Head of caudate nucleus (tissue), 42 donors: ENCODE measurements at places on chromosomes 12 and 14.
A peak's percentile ranks its signal among the peaks of the same experiment; 100 is the strongest.

- no peak for DNase-seq
Measured at GRCh38 chr14:92473261-92473968, 40.2 kb upstream of the RIN3 start.

DNA sequence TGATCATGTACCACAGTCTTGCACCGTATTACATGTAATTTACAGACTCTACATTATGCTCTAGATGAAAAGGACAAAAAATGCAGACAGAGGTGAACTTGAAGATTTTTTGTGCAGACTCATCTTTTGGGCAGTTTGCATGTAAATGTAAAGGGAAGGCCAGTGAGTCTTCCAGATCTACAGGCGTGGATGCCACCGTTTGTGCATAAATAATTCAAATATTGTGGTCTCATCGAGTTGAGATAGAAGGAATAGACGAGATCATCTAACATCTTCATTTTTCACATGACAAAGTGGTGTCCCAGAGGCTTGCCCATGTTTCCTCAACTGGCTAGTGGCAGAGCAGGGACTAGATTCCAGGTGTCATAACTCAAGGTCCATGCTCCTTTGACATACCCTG lies 125.2 kb downstream of the ALX1 start:
- DNase-seq: no peak

GRCh38 chr14:94768521-94769390 lies 1.2 kb downstream of the GSC start:
- DNase-seq: no peak

GRCh38 chr12:100186071-100186470 lies 14.5 kb upstream of the ACTR6 start:
- DNase-seq: no peak

GRCh38 chr14:68362846-68363245 lies 430.0 kb downstream of the ZFP36L1 start:
- no peak for DNase-seq

DNA sequence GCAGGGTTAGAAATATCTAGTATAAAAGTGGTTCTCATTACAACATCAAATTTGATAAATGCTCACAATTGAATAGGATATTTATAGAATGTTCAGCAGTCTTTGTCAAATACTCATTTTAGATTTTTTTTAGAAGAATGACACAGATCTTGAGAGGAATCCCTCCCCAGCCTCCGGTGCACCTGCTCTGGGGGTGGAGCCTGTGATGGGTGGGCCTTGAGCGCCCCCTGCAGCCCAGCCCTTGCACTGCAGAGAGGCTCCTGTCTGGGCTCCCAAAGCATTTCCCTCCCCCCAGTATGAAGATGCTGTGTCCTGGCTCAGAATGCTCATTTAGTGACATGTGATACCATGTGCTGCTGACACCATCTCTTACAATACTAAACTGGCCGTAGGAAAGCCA lies 792.3 kb downstream of the TMEM121 start:
- no peak for DNase-seq

- no peak for DNase-seq
Measured at GRCh38 chr14:31568671-31569070, 7.5 kb downstream of the NUBPL start.

DNA sequence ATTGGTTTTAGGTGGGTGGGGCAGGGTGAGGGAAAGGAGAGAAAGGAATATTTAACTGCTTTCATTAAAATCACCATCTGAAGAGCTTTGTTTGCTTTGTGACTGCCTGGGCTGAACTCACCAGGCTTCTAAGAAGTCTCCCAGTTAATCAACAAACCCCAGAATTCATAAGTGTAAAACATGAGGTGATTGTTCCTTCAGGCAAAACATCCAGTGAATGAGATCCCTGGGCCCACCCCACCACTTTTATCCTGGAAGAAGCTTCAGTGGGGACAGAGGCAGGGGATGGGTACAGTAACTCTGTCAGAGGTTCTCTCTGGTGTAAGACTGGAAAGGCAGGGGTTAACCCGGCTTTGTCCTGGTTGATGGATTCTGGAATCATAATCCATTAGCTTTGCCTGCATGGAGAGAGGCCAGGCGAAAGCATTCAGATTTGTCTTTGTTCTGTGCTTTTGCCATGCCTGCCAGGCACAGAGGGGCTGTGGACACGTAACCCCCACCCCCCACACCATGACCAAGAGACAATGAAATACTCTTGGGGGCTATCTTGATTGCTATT lies 16.7 kb downstream of the PDE1B start:
- DNase-seq: no peak

GRCh38 chr12:64995816-64996215 lies 125.3 kb downstream of the WIF1 start:
- no peak for DNase-seq

GRCh38 chr12:101923045-101923718 lies 45.8 kb downstream of the DRAM1 start:
- DNase-seq: no peak

- DNase-seq: no peak
Measured at GRCh38 chr14:72558721-72559120, 335.2 kb downstream of the DPF3 start.

- DNase-seq: no peak
Measured at GRCh38 chr14:22547948-22548750, 40.9 kb downstream of the DAD1 start.

DNA sequence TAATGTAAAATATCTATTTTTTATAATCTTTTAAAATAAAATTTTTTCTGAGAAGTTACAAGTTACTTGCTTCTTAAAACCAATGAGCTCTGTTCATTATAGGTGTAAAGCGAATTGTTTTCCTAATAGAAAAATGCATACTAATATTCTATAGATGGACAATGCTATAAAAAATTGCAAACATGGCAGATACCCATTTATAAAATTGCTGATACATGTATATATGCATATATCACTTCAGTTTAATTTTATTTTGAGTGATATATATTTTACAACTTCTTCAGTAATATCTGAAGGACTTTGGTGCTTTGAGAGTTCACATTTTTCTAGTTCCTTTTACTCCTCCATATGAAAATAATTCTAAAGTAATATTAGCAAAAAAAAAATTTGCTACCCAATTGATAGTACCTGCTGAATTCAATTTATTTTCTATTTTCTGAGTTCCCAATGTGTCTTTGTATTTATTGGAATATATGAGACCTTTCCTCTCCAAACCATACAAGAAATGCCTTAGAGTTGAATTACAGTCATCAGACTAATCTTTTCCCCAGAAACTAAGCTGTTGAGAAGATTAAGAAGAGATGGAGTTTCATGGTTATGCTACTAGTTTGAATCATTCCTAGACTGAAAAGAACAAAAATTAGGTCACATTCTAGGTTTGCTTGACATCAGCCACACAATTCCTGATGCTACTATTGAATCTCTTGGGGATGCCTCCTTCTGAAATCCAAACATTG lies 1937.5 kb upstream of the SEL1L start:
- no peak for DNase-seq

DNA sequence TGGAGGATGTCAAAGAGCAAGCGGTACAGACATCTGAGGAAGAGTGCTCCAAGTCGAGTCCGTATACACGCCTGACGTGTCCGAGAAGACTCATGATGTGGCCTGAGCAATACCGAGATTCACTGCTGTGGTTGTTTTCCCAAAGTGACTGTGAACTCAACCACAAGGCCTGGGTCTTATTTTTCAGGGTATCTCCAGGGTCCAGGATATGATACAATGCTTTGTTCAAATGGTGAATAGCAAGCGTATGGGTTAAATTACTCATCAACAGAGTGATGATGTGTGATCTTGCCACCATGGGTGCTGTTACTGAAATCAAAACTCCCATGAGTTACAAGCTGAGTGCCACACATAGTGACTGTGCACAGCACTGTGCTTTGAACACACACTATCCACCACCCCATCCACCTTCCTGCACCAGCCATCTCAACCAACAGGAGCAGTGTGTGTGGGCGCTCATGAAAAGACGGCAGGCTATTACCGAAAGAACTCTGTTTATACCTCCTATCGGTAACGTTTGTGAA lies 109.6 kb downstream of the BCAT1 start:
- DNase-seq: no peak

DNA sequence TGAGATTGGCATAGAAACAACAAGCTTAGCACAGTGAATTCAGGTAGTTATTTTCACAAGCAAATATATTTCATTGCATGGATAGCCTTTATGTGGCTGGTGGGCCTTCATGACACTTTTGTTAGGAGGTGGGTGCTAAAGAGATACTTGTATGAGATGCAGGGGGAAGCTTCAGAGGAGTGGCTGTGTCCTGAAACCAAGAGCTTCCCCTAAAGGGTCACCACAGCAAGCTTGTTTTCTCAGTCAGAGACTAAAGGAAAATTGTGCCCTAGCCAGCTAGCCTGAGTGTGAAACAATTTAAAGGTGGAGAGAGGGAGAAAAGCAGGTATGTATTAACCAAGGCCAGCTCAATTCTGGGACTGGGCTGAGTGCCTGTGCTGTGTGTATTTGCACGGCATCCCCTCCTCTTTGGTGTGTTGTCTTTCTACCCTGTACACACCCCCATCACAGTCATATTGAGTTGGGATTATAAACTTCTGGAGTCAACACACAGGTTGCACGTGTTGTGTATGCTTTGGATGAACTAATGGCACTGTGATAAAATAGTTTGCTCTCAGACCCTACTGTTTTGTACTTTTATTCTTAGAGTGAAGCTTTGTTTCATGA lies 79.2 kb downstream of the RASSF8 start:
- no peak for DNase-seq

- DNase-seq: no peak
Measured at GRCh38 chr12:92002195-92002649, 143.4 kb downstream of the BTG1 start.

- no peak for DNase-seq
Measured at GRCh38 chr12:105948331-105948730, 190.4 kb downstream of the NUAK1 start.

DNA sequence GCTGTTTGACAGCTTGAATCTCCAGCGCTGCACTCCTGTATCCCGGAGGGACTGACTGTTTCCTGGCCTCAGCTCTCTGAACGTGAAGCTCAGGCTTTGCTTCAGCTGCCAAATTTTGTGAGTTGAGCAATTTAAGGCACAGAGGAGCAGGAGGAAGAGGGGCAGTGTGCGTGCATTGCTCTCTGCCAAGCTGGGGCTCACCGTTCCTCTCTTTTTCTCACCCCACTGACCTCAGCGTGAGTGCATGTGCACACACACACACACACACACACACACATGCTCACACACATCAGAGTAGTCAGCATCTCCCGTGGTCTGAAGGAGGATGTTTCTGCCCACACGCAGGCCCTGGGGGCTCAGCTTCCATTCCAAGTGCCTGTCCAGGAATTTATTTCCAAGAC lies 27.8 kb upstream of the BDKRB2 start:
- no peak for DNase-seq

DNA sequence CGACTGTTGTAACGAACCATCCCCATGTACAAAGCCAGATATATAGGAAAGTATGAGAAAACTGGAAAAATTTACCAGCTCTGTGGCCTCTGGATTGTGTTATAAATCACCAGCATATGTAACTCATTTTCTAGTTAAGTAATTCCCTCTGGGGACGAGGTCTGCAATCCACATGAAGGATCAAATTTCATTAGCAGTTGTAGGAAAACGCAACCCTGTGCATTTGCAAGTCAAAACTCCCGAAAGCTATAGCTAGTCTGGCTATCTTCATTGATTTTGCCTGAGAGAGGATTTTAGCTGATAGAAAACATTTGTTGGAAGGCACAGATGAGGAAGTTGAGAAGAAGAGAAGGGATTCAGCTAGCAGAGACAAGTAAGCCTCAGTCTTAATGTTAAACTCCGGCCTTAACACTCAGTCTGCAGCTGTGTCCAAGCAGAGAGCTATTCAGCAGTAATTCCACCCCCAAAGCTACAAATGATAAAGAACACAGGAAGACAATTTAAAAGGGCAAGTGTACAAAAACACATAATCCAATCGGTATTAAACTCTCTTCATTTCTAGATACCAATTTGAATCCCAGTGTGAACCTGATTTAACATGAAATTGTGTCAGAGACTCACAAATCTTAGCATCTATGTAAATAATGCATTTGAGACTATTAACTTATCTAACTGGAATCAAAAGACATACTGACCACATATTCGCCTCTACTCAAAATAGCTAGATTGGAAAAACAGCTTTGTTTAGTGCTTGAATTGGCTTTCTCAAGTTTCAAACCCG lies 54.2 kb upstream of the CERS5 start:
- DNase-seq: no peak

- peak; percentile 79 for DNase-seq
Measured at GRCh38 chr12:49232940-49233841, 31.7 kb upstream of the TUBA1C start.

- no peak for DNase-seq
Measured at GRCh38 chr12:124480469-124481256, 86.7 kb downstream of the NCOR2 start.

- no peak for DNase-seq
Measured at GRCh38 chr12:27973487-27973890, 956 bp upstream of the PTHLH start.

DNA sequence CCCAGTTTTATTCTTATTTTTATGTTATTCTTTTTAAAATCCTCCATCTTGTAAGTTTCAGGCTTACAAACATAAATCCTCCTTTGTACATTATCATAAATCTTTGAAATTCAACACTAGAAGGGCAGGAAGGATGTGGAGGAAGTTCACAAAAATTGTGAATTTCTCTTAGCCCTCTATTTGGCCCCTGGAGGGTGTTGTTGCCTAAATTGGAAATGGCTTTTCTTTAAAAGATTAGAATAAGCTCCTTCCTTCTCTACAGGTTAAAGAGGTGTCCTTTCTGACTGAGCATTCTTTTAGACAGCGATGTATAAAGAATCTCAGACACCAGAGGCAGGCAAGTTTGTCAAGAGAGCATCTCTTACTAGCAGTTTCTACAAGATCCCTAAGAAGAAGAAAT lies 391.7 kb upstream of the OR4E1 start:
- DNase-seq: no peak

DNA sequence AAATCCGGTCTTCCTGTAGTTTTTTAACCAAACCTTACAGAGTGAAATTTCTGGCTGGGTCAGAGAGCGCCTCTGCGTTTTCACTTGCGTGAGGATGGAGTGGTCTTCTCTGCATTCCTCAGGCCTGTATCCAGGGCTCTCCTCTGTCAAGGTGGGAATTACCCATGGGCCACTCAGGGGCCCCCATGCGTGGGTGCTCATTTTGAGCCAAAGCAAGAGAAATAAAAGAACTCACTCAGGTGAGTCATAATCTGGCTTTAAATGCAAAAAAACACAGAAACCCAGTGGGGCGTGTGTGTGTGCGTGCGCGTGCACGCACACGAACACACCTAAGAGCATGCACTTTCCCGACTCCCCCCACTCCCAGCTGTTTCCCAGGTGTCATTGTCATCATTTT lies 104.0 kb upstream of the PWP1 start:
- DNase-seq: no peak

GRCh38 chr12:92551853-92552397 lies 150.9 kb upstream of the PLEKHG7 start:
- DNase-seq: no peak

DNA sequence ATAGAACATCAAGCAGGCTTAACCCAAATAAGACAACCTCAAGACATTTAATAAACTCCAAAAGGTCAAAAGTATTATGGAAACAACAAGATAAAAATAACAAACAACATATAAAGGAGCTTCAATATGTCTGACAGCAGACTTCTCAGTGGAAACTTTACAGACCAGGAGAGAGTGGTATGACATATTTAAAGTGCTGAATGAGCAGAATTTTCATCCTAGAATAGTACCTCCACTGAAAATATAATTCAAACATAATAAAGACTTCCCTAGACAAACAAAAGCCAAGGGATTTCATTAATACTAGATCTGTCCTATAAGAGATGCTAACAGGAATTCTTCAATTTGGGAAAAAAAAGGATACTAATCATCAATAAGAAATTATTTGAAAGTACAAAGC lies 1005.0 kb downstream of the TMTC2 start:
- DNase-seq: no peak

- DNase-seq: no peak
Measured at GRCh38 chr14:105439710-105440553, 20.3 kb downstream of the MTA1 start.

GRCh38 chr12:7060353-7060954 lies at the start of gene C1S:
C1S (plus strand) TSS chr12:7060718; CDS start chr12:7061913, 1,195 bp downstream.
- no peak for DNase-seq
